ENCODE measurements at places on chromosomes 2 and 18.

DNA sequence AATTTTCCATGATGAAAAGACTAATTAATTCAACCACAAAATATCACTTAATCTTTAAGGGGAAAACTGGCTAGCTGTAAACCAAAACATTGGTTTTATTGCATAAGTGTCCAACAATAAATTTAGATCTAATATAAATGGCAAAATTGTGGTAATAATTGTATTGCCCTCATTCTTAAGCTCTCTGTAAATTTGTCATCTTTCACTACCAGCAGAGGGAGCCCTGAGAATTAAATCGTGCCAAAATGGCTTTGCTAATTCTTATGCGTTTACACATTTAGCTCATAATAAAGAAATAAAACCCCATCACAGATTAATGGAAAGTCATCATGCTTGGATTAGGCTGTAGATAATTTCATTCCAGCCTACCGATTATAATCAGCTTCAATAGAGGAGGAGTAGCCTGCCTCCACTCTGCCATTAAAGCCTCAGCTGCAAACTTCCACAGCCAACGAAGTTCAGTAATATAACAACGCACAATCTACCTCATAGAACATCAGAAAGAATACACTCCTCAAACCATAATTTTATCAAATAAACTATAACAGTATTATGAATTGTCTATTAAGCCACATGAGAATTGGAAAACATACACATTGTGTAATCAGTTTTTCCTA, 70.0 kb upstream of the ATP5MC3 start:
- no peak for DNase-seq

- DNase-seq: no peak
Measured at GRCh38 chr18:11857177-11857887, 6.1 kb downstream of the CHMP1B start.

- no peak for DNase-seq
Measured at GRCh38 chr18:7886436-7886835, 319.3 kb downstream of the PTPRM start.

GRCh38 chr2:41967476-41968181, 80.2 kb upstream of the PKDCC start:
- DNase-seq: no peak

Measured in stimulated activated CD8-positive, alpha-beta memory T cell treated with anti-CD3 and anti-CD28 coated beads, Interleukin-15, amount 100 ng/mL, for 24 hours (primary cell).